Stimulated activated CD8-positive, alpha-beta memory T cell treated with anti-CD3 and anti-CD28 coated beads, Interleukin-12 subunit alpha, Interleukin-12 subunit beta, amount 100 ng/mL, for 1 hour (primary cell): ENCODE measurements at places on chromosomes 7 and 10.

DNA sequence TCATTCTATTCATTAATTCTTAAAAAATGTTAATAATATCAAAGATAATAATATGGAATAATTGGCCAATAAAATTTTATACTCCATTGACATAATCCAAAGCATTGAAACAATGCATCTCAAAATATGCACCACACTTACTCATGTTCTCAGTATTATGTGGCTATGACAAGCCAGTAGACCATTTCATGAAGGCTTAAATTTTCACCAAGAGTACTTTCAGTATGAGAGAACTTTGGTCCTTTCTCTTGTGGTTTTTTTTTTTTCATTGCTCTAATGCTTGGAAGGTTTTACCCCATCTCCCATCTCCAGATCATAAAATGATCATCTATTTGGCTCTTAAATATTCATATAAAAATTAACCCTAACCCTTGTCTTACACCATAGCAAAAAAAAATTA lies 45.5 kb upstream of the TMEM140 start:
- DNase-seq = no peak

GRCh38 chr7:158811461-158811860 lies 17.8 kb downstream of the ESYT2 start:
- peak; percentile 31 for DNase-seq

DNA sequence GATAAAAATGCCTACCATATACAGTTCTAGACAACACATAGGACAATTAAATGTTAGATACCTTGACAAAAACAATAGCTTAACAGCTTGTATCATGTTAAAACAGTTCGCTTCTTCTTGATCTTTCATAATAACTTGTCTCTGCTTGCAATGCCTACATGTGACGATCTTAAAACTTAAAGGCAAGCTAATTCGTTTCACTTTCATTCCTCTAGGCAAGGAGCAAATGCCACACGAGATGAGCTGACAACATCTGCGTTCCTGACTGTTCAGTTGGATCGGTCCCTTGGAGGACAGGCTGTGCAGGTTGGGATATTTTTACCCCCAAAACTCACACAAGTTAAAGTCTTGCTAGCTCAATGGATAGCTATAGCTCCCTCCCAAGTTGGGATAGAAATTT lies 51.6 kb upstream of the ARL4A start:
- no peak for DNase-seq

DNA sequence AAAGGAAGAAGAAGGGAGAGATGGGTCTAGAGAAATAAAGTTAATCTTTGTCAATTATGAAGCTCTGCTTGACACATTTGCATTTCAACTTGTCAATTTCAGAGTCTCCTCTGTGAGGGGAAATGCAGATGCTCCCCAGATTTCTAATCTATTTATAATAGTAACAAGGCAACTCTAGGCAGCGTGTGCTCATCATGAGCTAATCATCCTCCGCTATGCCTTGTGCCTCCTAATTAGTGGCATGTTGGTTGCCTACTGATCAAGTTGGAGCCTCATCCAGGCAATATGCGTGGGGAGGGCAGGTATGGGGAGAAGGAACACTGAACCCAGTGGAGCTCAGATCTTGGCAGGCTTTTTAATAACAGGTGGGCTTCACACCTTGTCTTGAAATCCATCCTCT lies 628.6 kb downstream of the SORCS3 start:
- no peak for DNase-seq
